ENCODE measurements at places on chromosomes 16 and 17.

DNA sequence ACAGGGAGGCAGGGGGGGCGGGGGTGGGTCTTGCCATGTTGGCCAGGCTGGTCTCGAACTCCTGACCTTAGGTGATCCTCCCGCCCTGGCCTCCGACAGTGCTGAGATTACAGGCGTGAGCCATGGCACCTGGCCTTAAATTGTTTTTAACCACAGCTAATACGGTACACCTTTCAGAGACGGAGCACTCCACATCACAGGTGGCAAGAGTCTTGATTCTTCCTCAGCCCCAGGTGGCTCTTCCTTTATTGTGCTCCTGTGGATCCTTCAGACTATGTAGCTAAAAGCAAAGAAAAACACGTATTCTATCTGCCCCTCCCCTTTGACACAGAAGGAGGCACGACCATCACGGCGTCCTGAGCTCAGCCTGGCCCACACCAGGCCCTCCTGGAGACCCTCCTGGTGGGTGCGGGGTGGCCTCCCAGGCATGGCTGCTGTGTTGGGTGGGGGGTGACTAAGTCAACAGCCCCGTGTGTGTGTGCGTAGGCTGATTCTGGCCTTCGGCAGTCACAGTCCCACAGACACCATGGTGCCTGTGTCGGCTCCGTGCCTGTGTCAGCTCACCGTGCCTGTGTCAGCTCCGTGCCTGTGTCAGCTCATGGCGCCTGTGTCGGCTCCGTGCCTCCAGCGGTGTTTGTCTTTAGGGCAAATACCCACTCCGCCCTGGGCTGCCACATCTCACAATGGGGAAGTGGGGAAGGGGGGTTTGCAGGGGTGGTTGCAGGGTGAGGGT lies 10.8 kb upstream of the SECTM1 start:
- DNase-seq, result no peak

DNA sequence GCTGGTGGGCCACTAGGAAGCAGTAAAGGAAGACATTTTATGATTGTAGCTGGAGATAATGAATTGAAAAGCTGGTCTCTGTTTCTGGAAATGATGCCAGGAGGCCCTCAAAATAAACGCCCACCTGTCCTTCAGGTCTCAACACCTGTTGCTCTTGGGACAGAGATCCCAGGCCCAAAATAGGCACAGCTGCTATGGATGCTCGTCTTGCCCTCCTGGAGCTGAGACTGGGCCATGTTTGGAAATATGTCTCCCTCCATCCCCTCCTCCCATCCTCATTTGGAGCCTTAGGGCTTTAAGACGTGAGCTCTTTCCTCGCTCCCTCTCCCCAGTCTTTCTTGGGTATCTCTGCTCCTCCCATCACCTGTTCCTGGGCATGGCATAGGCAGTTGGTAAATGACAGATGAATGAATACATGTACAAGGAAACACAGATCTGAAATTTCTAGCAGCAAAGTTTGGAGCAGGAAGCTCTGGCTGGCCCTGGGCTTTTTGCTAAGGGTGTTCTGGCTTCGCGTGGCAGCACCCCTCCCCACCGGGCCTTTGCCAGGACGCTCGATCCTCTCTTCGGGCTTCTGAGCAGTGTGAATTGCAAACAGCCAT lies 33.3 kb downstream of the MYH3 start:
- no peak for DNase-seq

DNA sequence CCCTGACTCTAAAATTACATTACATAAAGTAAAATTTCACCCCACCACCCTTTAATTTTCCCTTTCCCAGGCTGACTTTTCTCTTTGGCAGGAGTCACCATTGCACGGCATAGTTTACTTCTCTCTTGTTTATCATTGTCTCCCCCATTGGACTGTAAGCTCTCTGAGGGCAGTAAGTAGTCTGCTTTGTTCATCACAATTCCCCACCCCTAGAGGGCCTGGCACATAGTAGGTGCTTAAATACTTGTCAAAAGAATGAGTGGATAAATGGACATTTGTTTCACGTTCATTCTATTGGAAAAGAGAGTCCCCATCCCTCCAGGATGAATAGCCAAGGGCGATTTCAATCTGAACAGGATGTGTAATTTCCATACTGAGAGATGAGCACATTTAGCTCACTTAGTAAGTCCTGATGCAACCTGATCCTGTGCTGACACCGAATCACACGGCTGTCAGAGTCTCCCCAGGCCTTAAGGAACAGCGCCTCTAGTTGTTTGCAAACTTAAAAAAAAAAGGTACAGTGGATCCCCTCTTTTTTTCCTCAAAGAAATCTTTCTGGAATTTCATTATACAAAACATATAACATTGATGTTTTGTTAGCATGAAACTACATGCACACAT lies 54.0 kb downstream of the AKAP1 start:
- no peak for DNase-seq

DNA sequence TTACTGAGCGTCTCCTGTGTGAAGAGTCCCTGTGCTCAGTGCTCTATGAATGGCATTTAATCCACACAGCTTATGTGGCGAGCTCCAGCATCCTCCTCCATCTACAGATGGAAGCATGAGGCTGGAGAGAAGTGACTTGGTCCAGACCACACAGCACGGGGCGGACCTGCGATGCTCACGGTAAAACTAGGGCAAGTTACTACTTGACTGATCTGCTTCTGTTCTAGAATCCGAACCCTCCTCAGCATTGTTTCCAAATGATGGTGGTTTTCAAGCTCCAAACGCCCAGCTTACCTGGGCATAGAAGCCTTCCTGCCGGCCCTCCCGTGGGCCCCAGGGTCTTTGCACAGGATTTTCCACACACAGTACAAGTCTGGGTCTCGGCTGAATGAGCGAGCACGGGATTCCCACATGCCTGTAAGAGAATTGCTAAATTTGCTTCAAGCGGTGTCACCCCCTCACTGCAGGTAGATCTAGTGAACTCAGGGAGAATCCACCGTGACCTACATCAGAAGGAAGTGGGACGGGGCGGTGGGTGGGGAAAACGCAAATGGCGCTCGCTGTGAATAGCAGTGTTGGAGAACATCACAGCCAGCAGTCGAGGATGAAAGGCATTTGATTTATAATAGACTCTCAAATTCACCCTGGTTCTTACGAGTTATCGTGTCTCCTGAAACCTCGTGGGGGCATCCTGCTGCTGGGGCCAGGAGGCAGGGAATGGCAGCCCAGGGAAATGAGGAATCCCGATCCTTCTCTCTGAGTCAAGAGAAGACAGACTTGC lies 101.1 kb downstream of the CMIP start:
- DNase-seq, result no peak

All from T follicular helper cell (primary cell).